ENCODE measurements at places on chromosomes 5 and 9. TPM values are rescaled to one million over a fixed set of nuclear protein-coding genes. Genes with fewer than 3 reads are reported as not detected.

Gene RIOK2
- 26.1 TPM for total RNA-seq

DNA sequence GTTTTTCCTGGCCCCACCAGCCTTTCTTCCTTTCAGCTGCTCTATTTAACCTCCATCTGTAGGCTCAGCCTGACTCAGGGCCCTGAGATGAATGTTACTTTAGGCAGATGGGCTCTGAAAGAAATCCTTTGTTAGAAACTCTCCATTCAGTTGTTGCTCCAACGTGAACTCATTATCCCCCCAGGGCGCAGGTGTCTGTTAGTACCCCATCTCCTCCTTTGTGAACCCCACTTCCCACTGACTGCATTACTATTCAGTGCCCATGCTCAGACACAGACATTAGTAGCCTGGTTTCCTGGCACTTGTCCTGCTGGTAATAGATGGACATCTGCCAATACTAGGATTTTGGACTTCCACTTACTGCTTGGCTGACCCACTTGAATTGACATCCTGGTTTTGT lies 1271.6 kb downstream of the PTPRD start:
- DNase-seq = no peak

DNA sequence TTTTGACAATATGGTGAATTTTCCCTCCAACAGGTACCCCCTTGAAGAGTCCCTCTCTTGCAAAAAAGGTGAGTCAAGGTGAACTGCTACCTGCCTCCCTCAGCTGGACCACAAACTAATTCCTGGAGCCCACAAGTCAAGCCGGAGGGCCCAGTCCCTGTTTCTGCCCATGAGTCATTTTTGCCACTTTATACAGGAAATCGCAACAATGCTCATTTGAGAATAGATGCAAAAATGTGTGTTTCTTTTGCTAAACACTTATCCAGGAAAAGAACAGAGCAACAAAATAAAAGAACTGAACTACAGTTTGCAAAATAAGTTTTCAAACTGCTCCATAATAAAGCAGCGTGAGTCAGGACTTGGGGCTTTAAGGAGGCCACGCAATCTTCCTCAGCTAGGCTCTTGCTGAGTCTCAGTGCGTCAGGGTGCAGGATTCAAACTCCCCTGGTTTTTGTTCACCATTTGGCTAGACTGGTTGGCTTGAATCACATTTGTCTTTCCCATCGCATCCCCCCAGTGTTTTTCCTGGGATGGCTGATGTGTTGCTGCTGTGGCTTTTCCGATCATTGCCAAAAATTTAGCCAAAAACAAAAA lies 102.7 kb downstream of the GOLPH3 start:
- no peak for DNase-seq

DNA sequence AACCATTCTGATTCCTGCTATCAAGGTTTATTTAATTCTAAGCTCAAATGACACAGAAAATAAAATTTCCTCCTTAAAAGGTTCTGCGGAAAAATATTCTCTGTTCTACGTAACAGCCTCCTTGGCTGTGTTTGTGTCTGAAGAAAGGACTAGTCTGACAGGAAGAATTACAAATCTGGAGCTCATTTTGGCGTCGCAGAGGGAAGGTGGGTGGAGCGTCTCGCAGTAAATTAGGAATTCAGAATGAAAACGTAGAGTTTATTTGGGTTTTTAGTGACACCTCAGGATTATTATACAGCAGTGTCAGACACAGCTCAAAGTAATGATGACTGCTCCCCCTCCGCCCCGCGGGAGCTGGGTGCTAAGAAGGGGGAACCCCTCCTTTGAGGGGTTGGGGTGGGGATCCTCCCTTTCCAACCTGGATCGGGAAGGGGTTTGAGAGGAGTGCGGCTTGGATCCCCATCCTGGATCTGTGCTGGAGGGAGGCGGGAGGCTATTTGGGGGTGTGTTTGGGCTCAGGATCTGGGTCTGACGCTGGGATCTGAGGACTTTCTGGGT lies 933 bp upstream of the TGFBR1 start:
- DNase-seq = peak; percentile 61

- no peak for DNase-seq
These were observed 39.3 kb downstream of the AMBP start for GRCh38 chr9:114038724-114039313.

- peak; percentile 70 for DNase-seq
These were observed 17.7 kb downstream of the CAVIN4 start for GRCh38 chr9:100595391-100596199.

DNA sequence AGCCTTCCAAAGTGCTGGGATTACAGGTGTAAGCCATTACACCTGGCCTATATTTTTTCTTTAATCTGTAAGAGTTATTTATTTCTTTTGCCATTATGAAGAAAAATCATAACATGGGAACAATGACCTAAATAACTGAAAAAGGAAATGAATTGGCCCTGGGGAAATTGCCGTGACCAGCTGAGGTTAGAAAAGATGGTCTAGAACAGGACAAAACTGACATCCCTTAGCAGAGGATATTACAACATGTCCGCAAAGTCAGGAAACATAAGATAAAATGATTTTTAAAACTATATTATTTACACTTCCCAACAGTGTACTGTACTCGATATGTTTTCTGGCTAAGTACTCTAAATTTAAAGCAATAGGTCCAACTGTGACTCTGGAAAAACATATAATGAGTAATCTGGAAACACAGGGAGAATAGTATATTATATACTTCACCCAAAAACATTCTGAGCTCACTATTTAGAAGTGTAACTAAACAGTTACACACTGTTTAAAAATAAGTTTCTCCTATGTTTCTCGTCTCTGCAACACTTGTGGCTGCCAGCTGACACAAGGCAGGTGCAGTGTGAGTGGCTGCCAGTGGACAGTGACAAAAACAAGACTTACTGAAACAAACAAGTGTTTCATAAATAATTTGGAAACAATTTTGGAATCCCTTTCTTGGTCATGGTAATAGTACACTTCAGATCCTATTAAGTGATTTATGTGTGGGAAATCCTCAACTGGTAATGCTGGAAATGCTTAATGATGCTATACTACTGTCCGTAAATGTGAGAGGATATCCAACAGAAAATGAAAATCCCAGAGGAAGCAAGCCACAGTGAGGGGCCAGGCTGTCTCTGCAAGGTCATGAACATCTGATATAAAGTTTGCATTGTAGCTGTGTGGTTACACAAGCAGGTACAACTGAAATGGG lies 69.1 kb downstream of the C9orf85 start:
- no peak for DNase-seq

- DNase-seq = peak; percentile 34
These were observed 646 bp downstream of the SWI5 start for GRCh38 chr9:128276574-128277270.

- DNase-seq = no peak
These were observed 247.3 kb upstream of the TAS2R1 start for GRCh38 chr5:9877488-9877887.

- no peak for DNase-seq
These were observed 34.5 kb downstream of the ECPAS start for GRCh38 chr9:111449705-111450104.

Gene BHMT2
- 0.56 TPM for total RNA-seq

Gene CNTFR
- total RNA-seq = not detected

DNA sequence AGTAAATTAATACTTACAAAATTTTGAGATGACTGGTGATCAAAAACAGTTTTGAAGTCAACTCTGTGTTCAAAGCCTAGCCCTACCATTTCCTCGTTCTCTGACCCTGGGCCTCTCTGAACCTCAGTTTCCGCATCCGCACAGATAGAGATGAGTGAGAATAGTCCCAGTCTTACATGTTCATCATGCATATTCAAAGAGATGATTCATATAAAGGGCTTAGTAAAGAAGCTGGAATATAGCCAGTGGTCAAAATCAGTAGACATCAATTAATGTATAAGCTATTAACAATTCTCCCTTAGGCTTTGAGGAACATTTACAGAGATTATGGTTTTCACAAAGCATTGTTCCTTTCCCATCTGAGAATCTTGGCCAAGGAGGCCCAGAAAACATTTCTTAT lies 250.6 kb downstream of the SPOCK1 start:
- DNase-seq = no peak

DNA sequence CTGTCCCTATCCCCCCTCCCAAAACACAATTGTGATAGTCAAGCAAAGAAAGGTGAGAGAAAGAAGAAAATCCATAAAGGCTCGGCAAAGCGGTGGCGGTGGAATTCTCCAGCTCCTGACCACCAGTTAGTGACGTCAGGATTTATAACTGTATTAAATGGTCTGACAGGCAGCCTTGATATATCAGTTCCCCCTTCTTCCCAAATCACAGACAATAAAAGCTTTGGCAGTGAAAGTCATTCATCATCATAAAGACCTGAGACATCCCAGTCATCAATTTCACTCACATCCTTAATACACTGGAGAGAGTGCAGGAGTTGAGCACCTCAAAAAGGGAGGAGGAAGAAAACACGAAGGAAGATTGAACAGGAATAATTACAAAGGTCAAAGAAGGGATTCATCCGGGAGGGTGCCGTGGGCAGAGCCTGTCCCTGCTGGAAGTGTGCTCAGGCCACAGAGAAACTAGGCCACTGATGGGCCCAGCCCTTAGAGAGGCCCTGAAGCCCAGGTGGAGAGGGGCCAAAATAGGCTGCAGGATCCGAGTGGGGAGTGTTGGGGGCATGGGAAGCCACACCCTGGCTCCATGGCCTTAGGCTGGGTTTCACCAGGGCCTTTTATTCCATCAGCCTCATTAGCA lies 131.9 kb downstream of the PAX5 start:
- DNase-seq = no peak

Gene FNBP1
- total RNA-seq = 15.4 TPM

Gene PLAC8L1
- not detected for total RNA-seq

Gene ADAMTS12
- total RNA-seq = 51.3 TPM

- DNase-seq = no peak
These were observed 1.3 kb downstream of the RPP25L start for GRCh38 chr9:34610434-34611206.

DNA sequence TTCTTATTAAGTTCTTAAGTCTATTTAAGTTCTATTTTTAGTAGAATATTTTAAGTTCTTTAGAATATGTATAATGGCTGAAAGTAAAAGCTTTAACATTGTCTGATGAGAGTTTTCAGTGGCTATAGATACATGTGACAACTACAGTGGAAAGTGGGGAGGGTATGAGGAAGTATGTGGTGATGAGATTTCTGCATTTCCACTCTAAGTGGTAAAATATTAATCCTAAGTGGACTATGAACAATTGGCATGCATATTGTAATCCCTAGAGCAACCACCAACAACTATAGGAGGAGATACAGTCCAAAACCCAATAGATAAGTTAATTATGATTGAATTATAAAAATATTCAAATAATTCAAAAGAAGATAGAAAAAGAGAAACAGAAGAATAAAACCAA lies 183.6 kb downstream of the GADD45G start:
- no peak for DNase-seq

Data from IMR-90 (cell line).